Smooth muscle cell of the brain vasculature (primary cell): ENCODE measurements at places on chromosomes 11 and 22.

DNA sequence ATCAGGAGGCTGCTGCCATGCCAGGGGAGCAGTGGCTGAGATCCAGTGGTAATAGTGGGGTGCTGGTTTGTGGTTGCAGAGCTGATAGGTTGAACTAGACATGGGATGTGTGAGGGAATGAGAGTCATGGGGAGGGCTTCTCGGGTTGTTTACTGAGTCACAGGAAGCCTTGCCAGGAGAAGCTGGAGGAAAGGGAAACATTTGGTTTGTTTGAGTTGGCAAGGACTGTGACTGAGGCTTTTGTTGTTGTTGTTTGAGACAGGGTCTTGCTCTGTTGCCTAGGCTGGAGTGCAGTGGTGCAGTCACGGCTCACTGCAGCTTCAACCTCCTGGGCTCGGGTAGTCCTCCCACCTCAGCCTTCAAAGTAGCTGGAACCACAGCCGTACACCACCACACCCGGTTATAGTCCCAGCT, 49.3 kb downstream of the CABIN1 start:
- peak; percentile 83 for DNase-seq

DNA sequence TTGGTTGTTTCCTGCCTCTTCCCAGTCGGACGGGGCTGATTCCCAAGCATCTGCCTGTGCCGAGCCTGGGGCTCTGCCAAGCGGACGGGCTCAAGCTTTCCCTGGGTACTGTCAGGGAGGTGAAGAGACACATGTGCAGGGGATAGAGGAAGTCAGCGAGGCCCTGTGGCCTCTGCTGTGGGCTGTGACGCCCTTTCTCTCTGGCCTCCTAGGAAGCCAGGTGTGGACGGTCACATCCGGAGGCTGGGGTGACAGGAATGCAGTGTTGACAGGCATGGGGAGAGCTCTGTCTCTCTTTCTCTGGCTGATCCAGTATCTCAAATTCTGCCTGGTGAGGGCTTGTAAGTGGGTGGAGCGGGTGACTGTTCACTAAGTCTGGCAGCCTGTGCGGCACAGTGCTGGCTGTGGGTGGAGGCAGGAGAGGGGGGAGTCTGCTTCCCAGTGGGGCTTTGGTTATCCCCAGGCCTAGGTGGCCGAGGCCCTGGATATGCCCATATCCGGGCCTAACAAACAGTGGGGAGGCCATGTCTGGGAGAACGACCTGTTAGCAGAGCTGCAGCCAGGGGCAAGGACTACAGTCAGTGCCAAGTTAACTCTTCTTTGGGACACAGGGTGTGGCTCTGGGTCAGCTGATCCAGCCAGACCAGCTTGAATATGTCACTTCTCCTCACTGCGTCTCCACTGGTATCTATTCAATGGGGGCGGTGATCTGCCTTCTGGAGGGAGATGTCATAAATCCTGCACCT, 1.9 kb downstream of the KCTD17 start:
- no peak for DNase-seq

DNA sequence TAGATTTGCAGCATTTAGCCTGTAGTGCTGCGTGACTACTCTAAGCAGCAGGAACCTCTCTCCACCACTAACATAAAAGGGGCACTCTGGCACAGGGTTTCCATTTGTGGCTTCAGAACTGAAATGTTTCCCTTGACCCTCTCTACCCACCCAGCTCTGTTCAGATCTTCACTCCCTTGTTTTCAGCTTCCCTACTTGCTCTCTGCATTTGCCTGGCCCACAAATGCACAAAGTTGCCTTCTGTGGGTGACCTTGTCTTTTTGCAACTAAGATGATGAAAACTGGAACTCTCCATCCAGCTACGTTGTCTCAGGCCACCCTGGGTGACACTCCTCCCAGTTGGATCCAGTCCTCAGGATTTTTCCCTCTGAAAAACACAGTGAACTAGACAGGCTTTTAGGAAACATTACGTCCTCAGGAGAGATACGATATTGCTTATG, 19.8 kb upstream of the PSMA1 start:
- no peak for DNase-seq

GRCh38 chr11:34242037-34242625, 115.7 kb downstream of the ABTB2 start:
- no peak for DNase-seq

DNA sequence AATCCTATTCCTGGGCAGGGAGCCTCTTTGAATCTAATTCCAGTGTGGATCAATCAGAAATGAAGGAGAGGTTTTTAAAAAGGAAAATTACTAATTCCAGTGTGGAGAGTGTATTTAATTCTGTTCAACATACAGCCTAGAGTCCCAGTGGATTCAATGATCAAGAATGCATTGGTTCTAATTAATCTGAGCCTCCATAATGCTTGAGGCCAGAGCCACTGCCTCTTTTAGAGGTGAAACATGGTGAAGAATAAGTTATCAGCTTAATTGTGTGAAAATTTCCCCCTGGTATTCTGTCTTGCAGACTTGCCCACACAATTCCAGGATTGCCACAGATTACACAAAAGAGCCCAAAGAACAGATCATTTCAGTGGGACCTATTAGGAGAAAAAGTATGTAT, 87.7 kb downstream of the TECTA start:
- no peak for DNase-seq

GRCh38 chr11:73949912-73950311, 914 bp upstream of the DNAJB13 start:
- no peak for DNase-seq

GRCh38 chr11:26493616-26494015, 78.4 kb downstream of the MUC15 start:
- DNase-seq: no peak

GRCh38 chr11:102476812-102477211, 24.2 kb upstream of the TMEM123 start:
- DNase-seq: no peak

GRCh38 chr11:27405134-27405533, 42.1 kb upstream of the CCDC34 start:
- DNase-seq: no peak

GRCh38 chr11:20647976-20648565, 21.3 kb upstream of the NELL1 start:
- peak; percentile 20 for DNase-seq

- no peak for DNase-seq
These were observed at the start of gene BMAL1 for GRCh38 chr11:13277768-13278608. Gene BMAL1 (plus strand): TSS chr11:13277790. CDS start chr11:13354309, 76,519 bp downstream.

GRCh38 chr11:355581-356458, 13.5 kb upstream of the B4GALNT4 start:
- DNase-seq: peak; percentile 85

DNA sequence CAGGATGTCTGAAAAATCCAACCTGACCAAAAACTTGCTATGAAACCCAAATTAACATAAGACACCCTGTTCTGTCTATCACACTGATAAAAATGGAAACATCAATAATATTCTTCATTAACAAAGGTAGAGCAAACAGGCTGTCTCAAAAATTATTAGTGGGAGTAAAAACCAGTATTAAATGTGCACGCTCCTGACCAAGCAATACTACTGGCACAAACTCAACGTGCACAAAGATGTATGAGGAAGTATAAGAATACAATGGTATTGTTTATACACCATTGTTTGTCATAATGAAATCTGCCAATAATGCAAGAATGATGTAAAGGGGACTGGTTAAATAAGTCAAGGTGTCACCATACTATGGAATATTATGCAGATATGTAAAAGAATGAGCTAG, 288.5 kb downstream of the MN1 start:
- DNase-seq: no peak

- peak; percentile 65 for DNase-seq
These were observed 313.7 kb downstream of the MN1 start for GRCh38 chr22:27487600-27488452.

GRCh38 chr11:120774591-120775386, 249.1 kb upstream of the TBCEL start:
- DNase-seq: no peak

DNA sequence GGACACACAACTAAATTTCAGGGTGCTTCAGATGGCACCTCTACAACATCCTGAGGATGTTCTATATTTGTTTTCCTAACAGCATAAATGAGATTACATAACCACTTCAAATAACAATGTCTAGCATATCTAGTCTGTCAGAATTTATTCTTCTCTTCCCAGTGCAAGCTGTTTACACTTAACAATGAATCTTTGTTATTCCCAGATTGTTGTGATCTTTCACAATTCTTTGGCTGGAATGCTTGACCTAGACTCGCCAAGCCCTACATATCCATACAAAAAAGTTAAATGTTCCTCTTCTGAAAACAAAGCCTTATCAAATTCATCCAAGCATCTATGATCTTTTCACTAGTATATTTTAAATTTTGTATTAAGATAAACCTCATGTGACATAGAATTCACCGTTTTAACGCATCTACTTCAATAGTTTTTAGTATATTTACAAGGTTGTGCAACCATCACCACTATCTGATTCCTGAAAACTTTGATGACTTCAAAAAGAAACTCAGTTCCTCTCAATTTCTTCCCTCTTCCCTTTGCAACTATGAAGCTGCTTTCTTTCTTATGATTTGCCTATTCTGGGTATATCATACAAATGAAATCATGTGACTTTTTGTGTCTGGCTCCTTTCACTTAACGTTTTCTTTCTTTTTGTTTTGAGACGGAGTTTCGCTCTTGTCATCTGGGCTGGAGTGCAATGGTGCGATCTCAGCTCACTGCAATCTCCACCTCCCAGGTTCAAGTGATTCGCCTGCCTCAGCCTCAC, 61.7 kb upstream of the CHRNA10 start:
- no peak for DNase-seq

DNA sequence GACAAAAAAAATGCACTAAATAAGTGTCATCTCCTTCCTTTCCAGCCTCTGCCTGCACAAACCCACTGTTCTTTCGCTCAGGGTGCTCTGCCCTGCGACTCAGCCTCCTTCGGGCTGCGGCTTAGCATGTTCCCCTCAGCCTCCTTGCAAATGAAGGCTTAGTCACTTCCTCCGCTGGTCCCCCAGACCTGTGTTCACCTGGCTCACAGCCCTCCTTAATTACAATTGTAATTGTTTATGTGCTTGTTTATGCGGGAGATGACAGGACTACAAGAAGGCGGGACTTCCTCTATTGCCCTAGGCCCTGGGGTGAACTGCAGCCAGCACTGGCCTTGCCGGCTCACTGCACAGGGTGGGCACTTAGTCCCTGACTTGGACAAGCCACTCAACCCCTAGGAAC, 303.6 kb downstream of the KIRREL3 start:
- no peak for DNase-seq

DNA sequence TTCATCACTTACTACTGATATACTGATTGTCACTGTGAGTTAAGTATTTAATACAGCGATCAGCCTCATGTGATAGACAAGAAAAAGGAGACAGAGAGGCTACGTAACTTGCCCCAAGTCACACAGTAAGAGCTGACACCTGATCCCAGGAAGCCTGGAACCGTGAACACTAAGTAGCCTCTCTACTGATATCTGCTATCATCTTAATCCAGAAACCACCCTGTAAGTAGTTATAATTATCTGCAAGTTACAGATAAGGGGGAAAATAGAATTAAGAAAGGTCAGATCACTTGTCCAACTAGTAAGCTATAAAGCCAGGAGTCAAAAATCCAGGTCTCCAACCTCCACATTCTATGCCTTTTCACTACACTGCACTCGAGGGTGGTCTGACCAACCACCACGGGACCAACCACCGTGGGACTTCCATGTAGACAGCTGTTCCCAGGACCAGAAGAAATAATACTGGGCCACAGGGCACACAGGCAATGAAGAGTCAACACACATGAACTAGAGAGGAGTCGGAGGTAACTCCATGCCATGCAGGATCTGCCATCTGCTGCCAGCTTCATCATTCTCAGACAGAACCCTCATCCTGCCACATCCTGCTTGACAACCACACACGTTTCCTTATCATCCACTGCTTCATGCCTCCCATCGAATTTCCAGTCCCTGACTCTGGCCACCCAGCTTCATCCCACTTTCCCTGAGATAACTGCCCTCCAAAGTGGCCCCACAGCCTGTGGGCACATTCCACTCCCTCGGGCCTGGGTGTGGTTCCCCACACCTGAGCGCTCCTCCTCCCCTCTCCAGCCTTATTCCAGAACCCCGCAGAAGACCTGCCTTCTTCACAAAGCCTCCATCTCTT, 58.6 kb downstream of the MICAL3 start:
- no peak for DNase-seq

DNA sequence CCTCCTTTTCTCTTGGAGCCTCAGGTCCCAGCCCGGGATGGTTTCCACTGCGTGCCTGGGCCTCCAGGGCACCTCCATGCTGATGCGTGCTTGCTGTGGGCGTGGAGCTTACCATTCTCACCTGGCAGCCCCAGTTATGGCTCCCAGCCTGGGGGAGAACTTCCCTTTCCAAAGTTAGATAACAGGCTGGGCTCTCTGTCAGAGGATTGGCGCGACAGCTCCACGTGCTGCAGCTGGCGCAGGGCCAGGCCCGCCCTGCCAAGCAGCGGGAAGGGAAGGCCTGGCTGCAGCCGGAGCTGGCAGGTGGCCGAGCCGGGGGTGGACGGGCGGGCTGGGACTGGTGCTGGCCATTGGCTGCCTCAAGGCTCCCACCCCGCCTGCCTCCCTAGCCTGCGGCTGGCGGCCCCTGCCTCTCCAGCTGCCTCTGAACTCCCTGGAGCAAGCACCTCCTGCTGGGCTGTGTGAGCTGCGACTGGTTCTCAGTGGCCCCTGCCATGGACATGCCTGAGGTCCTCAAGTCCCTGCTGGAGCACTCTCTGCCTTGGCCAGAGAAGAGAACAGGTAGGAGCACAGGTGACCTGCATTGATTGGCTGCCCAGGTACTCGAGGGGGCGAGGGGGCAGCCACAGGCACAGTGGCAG, 14.6 kb upstream of the TEF start:
- peak; percentile 83 for DNase-seq

DNA sequence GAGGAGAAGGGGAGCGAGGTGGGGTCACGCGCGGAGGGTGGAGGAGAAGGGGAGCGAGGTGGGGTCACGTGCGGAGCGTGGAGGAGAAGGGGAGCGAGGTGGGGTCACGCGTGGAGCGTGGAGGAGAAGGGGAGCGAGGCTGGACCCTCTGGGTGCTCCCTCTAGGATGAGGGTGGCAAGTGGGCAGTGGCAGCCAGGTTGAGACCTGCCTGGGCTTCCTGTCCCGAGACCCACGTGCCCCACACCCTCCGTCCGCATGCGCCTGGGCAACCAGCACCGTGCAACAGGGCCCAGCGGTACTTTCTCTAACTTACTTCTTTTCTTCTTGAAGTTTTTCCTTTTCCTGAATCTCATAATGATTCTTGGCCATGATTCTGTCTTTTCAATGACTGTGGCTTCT, 11.1 kb downstream of the MRPL21 start:
- DNase-seq: no peak

DNA sequence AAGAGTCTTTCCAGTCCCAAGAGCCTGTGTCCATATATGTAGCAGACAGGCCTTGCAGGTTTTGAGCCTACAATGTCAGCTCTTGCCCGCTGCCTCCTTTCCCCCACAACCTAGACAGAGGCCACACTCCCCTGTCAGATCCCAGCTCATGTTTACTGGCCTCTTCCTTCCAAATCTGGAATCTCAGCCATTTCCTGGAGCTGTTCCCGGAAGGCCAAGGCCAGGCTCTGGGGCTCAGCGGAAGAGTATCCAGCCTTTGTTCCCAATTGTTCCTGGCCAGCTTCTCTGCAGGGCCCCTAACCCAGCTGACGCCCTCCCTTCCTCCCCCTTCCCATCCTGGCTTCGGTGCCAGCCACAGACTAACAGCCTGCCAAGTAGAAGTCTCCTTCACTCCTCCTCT, 1.0 kb upstream of the ROBO4 start:
- DNase-seq: no peak

GRCh38 chr22:22157348-22157725, 87.2 kb upstream of the VPREB1 start:
- DNase-seq: no peak
